Astrocyte of the hippocampus (primary cell): ENCODE measurements at places on chromosomes 5 and 9.
A peak's percentile ranks its signal among the peaks of the same experiment; 100 is the strongest.

- no peak for DNase-seq
Observed at GRCh38 chr9:109336409-109336808, 15.6 kb upstream of the EPB41L4B start.

GRCh38 chr9:91308191-91308590 lies 53.5 kb downstream of the AUH start:
- no peak for DNase-seq

DNA sequence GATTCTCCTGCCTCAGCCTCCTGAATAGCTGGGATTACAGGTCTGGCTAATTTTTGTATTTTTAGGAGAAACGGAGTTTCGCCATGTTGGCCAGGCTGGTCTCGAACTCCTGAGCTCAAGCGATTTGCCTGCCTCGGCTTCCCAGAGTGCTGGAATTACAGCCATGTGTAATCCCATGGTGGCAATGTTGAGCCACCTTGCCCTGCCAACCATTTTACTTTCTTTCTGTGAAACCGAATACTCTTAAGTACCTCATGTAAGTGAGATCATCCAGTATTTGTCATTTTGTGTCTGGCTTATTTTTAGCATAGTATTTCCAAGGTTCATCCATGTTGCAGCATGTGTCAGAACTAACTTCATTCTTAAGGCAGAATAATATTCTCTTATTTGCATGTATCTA lies 8.2 kb downstream of the PRRC2B start:
- DNase-seq = peak; percentile 46

DNA sequence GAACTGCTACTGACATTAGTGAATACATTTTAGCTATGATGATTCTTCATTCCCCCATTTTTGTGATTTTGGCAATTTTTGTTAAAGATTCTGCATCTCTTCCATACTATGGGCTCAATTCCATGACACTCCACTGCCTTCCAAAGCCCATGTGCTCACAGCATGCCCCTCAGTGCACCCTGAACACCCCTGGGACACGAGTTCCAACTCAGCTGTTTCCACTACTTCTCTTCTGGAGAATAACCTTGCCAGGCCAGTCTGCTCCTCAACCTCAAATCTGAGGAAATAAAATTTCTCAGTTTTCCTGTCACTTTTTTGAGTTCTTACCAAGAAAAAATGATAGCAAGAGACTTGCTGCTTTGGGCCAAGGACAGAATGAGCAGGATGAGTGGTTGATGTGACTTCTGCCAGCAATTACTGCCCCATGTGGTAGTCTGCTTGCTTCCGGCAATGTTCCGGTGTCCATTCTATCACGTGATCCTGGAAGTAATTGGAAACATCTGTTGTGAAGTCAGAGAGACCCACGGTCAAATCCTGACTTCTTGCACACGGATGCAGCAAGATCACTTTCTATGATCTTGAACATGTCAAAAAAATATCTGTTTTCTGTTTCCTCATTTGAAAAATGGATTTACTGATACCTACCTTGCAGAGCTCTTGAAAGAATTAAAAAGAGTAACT lies 58.3 kb downstream of the EGFLAM start:
- no peak for DNase-seq

- no peak for DNase-seq
Observed at GRCh38 chr5:65050826-65051498, 282.2 kb downstream of the CWC27 start.

DNA sequence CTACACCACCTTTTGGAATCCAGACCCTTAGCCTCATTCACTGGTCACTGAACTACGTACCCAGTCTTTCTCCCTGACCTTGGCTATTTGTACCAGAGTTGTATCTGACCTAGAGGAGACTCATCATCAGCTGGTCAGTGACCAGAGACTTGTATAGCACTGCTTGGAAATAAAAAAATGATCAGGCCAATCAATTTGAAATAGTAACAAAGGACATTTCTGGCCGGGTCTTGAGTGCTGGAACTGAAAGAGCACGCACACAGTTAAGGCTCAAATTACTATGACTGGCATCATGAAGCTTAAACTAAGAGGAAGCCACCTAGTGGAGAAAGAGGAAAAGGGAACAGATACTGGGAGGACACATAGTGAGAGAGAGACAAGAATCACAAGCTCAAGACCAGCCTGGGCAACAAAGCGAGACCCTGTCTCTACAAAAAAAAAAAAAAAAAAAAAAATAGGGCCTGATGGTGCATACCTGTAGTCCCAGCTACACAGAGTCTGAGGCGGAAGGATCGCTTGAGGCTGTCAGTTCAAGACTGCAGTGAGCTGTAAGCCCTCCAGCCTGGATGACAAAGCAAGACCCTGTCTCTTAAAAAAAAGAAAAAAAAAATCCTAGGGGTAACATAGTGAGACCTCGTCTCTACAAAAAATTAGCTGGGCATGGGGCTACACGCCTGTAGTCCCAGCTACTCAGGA lies 12.8 kb upstream of the SRP19 start:
- DNase-seq = peak; percentile 70

- peak; percentile 63 for DNase-seq
Observed at GRCh38 chr9:108149326-108149725, 659.8 kb upstream of the KLF4 start.

GRCh38 chr5:86074297-86074696 lies 543.4 kb upstream of the COX7C start:
- no peak for DNase-seq

DNA sequence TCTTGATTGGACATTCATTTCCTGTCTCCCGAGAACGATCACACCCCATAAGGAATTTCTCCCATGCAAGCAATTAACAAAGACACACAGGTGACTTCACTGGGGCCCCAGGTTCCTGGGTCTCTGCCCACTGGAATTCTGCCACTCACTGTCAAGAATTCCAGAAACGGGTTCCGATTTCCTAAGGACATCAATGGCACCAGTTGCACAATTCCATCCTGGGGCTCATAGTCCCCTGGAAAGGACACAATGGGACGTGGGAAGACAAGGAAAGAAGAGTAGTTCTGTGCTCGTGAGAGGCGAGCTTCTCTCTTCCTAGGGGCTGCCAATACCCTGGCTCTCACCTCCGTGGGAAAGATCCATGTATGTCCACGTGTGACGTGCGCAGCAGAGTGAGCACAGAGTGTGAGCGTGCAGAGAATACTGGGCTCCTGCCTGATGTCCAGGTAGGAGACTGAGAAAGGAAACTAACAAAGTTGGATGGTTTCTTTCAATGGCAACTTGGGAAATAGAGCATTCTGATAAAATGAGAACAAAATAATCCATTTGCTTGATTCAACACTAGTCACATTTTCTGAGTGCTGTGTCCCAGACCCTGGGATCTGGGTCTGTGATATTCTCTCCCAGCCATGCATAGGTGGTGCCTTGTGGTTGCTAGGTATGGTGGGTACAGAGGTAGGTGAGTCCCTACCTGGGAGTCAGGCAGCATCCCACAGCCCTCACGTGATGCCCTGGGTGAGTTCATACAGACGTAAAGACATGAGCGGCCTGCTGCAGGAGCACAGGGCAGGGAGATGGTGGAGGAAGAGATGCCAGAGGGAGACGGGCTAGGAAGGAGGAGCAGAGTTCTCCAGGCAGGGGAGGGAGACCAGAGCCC lies 159.8 kb downstream of the COL23A1 start:
- no peak for DNase-seq

- DNase-seq = no peak
Observed at GRCh38 chr5:96256795-96257470, 176.1 kb downstream of the PCSK1 start.

GRCh38 chr9:17578911-17579793 lies at the start of gene SH3GL2:
Gene SH3GL2, plus strand, starts transcription at chr9:17579066.
- peak; percentile 64 for DNase-seq

DNA sequence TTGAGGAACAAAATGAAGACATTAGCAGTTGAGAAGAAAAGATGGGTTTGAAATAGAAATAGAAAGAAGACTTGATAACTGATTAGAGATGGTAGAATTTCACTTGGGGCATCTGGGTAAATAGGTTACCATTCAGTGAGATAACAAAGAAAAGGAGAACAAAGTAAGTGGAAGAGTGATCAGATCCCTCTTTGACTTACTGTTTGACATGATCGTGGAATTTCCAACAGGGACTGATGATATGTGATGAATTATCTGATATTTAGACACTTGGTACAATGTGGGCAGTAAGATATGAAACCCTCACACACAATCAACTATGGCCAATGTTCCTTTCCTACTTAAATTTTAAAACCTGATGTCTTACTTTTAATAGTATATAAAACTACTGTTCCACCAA lies 70.1 kb upstream of the STARD4 start:
- DNase-seq = no peak

- DNase-seq = no peak
Observed at GRCh38 chr9:86713970-86714369, 233.3 kb downstream of the GAS1 start.

- no peak for DNase-seq
Observed at GRCh38 chr5:137575847-137576246, 76.7 kb upstream of the SPOCK1 start.

GRCh38 chr5:37184748-37185364 lies 64.3 kb downstream of the CPLANE1 start:
- no peak for DNase-seq

GRCh38 chr9:76835571-76836283 lies 70.2 kb downstream of the PRUNE2 start:
- peak; percentile 89 for DNase-seq

- DNase-seq = no peak
Observed at GRCh38 chr5:56862909-56863308, 46.5 kb upstream of the SETD9 start.

- no peak for DNase-seq
Observed at GRCh38 chr9:127059765-127060361, 62.6 kb downstream of the ANGPTL2 start.

GRCh38 chr9:7211657-7212056 lies 453.9 kb downstream of the KDM4C start:
- DNase-seq = no peak
